Peyer's patch (tissue), 4 donors: ENCODE measurements at places on chromosomes 2 and 18. TPM values are rescaled to one million over a fixed set of nuclear protein-coding genes. Genes with fewer than 3 reads are reported as not detected.

DNA sequence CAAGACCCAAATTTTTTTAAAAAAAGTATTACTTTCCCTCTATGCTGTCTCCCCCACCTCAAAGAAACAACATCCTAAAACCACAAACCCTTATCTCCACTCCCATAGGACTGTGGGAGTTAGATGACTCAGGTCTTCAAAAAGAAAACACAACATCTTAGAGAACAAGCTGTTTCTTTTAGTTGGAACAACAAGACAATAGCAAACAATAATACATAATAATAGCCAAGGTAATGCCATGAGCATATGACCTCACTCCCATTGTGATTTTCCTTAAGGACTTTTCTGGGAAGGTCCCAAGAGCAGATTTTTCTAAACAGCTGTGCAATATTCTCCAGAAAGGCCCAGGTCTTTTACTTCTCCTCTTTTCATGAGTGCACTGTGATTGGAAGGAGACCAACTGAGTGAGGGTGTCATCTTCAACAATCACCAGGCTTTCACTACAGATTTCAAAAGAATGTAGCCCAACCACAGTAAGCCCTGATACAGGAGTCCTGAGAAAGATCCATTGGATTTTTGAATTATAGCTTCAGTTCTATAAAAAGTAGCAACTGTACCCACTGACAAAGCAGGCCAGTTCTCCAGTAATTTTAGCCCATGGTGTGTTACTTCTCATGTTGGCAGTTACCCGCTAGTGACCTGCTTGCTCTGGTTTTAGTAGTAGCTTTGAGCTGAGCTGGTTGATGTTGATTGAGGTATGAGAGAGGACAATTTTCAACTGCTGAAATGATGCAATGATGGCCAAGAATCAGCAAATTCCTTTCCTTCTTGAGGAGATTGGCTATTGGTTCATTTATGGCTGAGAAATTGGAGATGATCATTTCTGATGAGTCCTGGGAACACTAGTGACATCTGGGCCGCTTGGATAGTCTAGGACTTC lies 144.5 kb upstream of the TCF4 start:
- no peak for DNase-seq

The PROKR1 gene
- not detected for total RNA-seq

The TDRD15 gene
- not detected for total RNA-seq

GRCh38 chr2:145674705-145675104 lies 1154.8 kb upstream of the ZEB2 start:
- DNase-seq, result no peak

The NEUROD1 gene
- 6.8 TPM for total RNA-seq

- DNase-seq, result no peak
Observed at GRCh38 chr2:28962505-28962904, 18.6 kb upstream of the TOGARAM2 start.

GRCh38 chr2:12506846-12507245 lies 209.9 kb upstream of the TRIB2 start:
- DNase-seq, result no peak

GRCh38 chr2:224363281-224363680 lies 38.6 kb downstream of the FAM124B start:
- no peak for DNase-seq

DNA sequence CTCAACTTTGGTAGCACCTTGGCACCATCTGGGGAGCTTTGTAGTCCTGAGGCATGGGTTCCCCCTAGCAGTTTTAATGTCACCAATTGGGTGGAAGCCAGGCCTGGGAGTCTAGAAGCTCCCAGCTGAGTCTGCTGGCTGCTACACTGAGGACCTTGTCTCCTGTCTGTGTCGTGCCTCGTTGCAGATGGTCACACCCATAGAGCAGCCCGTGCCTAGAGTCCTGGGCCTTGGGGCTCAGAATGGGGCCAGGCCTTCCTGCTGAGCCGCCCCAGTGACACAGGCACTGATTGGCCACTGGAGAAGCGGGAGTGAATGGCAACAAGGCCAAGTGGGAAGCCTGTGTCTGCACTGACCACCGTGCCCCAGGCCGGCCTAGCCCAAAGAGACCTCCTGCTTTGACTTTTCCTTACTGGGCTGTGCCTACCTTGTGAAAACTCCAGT lies 113.2 kb downstream of the SH3RF3 start:
- DNase-seq, result no peak

DNA sequence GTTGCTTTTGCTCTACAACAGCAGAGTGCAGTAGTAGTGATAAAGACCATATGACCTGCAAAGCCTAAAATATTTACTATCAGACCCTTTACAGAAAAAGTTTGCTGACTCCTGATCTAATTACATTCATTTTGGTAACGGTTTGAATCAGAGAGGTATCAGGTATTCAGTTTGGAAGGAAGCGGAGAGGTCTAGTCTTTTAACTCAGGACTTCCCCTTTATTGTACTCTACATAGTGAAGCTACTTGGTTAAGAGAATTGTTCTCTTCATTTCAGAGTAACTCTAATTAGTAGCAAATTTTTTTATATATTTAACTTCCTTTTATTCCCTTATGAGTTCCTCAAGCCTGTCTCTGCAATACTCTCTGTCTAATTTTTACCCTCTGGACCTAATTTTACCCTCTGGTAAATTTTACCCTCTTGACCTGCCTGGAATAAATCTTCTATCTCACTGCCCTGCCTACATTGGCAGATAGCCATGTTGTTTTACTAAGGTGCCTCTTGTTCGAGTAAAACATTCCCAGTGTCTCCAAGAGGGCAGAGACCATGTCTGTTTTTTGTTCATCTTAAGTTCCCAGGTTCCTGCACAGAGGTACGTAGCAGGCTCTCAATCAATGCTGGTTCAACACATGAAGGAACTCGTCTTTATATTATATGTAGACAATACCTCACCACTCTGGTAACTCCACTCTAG lies 170.6 kb downstream of the DNAH6 start:
- DNase-seq, result no peak

GRCh38 chr2:97966545-97967215 lies 29.1 kb downstream of the TMEM131 start:
- no peak for DNase-seq

- DNase-seq, result no peak
Observed at GRCh38 chr2:64789466-64790320, 136.0 kb upstream of the SERTAD2 start.

The DHRS9 gene
- total RNA-seq, result 6.6 TPM

DNA sequence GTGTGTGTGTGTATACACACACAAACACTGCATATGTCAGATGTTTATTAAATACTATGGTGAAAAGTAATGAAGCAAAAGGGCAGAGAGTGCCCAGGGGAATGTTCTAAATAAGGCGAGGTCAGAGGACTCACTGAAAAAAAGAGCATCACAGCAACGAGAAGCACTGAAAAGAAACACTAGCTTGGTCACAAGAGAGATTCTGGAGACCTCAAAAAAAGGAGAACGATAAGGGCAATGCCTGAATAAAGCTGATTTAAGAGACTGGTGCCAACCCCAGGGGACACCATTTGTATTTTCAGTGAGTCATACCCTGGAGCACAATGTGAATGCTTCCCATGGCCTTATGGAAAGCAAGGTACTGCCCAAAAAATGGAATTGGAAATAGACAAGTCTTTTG lies 14.5 kb downstream of the SLC40A1 start:
- DNase-seq, result no peak

DNA sequence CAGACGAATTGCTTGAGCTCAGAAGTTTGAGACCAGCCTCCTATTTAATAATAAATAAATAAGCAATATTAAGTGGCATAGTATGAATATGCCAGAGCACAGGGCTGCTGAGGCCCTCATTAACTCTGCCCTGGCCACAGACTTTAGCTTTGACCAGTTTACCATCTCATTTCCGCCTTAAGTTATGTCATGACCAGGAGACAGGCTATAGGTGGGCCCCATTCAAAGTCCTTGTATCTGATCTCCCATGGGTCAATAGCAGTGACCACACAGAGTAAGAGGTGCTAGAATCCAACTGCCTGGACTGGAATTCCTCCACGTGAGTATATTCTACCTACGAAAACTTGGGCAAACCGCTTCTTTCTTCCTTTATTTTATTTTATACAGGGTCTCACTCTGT lies 13.4 kb upstream of the ASXL2 start:
- DNase-seq, result no peak

- no peak for DNase-seq
Observed at GRCh38 chr2:224038049-224038829, 847 bp downstream of the SERPINE2 start.

GRCh38 chr2:145724311-145724898 lies 1204.5 kb upstream of the ZEB2 start:
- DNase-seq, result no peak

The GPR35 gene
- 266 TPM for total RNA-seq

DNA sequence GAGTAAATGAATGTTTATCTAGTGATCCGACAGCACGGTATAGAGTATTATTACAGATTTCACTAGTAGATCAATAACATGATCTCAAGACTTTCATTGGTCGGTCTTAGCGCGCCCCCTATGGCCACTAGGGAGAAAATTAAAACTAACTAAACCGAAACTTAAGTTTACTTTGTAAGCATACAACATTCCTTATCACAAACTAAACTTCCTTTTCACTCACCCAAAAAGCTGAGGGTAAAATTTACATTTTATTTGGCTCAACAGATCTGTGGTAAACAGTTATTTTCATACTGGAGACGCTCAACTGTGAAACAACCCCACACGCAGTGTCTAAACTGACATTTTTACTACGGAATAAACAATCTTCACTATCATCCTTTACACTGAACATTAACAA lies 215.6 kb upstream of the MAP2 start:
- DNase-seq, result peak; percentile 60

The TRIB2 gene
- 58.6 TPM for total RNA-seq

- no peak for DNase-seq
Observed at GRCh38 chr2:127015106-127015910, 91.6 kb downstream of the BIN1 start.

The CAPG gene
- 34.9 TPM for total RNA-seq

The NTSR2 gene
- total RNA-seq, result not detected

- DNase-seq, result no peak
Observed at GRCh38 chr2:170396799-170397459, 219.0 kb downstream of the MYO3B start.

DNA sequence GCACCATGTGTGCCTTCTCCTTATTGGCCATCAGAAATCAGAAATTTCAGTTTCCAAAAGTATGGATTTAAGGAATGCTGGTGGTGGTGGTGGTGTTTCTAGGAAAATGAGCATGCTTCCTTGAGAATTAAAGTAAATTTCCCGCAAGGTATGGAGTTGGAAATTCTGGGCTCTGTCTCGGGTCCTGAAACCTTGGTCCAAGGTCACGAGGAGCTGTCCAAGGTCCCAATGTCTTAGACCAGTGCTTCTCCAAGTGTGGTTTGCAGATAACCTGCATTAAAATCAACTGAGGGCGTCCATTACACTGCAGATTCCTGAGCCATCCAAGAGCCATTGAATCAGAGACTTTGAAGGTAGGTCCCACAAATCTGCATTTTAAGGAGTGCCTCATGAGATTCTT lies 210.9 kb upstream of the PKDCC start:
- no peak for DNase-seq

The UGT1A10 gene
- 19.0 TPM for total RNA-seq

DNA sequence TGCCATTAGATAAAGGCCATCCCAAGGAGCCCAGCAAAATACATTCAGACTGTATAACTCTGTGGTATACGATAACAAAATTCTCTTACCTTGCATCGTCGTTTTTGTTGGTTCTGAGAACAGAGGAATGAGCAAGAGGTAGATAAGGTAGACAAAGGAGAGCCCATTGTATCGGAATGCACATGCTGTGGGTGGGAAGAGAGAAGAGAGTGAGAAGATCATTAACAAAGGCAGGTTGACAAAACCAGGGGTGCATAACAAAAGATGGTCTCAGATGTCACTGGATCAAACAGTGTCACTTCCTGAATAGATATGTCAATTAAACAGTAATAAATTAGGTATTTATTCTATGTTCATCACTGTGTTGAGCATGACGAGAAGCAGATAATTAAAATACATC lies 83.3 kb downstream of the PIEZO2 start:
- DNase-seq, result no peak

GRCh38 chr2:197312186-197312585 lies 1.6 kb upstream of the ANKRD44 start:
- DNase-seq, result no peak

GRCh38 chr2:73142937-73143336 lies 30.2 kb upstream of the RAB11FIP5 start:
- DNase-seq, result no peak

- no peak for DNase-seq
Observed at GRCh38 chr2:146916914-146917313, 927.9 kb upstream of the ACVR2A start.

The APLF gene
- total RNA-seq, result 2.7 TPM

GRCh38 chr2:160068906-160069305 lies 6.5 kb upstream of the PLA2R1 start:
- no peak for DNase-seq

The MC2R gene
- not detected for total RNA-seq

GRCh38 chr2:36965751-36966369 lies 476 bp downstream of the STRN start:
- peak; percentile 67 for DNase-seq

DNA sequence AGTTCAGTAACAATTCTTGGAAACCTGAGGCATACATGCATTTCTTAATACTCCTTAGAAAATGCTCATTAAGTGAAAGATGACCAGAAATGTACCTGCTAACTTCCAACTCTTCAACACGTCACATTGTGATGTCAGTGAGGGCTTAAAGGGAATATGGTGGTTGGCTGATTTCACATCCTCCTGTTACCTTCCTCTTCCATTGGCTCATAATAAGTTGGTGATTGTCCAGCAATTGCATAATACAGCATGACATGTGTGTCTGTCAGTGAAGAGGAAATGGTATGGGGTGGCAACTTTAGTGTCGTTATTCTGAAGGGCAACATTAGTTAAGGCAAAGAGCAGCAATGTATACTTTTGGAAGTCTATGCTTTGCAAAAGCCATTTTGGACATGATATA lies 26.0 kb downstream of the PLEK start:
- DNase-seq, result no peak

The CRYBA2 gene
- 2.4 TPM for total RNA-seq

The DYNC2LI1 gene
- total RNA-seq, result 21.5 TPM

DNA sequence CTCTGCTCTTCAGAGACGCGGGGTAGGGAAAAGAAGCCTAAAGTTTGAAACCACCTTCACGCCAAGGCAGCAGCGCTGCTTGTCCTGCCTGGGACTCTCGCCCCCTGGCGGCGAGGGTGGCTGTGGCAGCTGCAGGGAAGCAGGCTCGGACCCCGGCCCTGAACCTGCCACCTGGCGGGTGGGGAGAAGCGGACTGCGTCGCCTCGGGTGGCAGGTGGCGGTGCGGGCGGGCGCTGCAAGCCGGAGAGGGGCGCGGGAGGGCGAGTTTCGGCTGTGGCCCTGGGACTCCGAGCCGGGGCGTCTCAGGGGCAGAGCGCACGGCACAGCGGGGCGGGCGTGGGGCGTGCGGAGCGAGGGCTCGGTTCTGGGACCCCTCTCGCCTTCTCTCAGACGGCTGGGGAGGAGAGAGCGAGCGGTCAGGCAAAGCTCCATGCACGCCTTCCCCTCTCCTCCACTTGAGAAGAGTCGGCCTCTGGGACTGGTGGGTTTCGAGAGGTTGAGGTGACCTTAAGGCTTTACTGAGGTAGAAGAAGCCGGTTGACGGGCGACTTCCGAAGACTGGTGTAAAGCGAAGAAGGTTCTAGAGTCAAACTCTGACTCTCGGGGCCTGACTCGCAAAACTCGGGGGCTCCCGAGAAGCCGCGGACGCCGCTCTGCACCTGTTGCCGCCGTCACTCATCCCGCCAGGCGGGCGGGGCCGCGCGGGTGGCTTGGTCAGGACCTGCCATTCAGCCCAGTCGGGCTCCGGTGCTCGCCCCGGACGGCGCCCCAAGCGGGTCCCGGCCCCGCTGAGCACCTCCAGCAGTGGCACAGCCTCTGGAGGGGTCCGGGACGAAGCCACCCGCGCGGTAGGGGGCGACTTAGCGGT lies 1.1 kb upstream of the BOLL start:
- DNase-seq, result peak; percentile 54

GRCh38 chr18:76905821-76906220 lies 83.5 kb downstream of the ZNF236 start:
- no peak for DNase-seq

- DNase-seq, result no peak
Observed at GRCh38 chr2:201969938-201970785, 63.5 kb upstream of the FZD7 start.
